Gastroesophageal sphincter (tissue), 4 donors: ENCODE measurements at places on chromosomes 5 and 9.

DNA sequence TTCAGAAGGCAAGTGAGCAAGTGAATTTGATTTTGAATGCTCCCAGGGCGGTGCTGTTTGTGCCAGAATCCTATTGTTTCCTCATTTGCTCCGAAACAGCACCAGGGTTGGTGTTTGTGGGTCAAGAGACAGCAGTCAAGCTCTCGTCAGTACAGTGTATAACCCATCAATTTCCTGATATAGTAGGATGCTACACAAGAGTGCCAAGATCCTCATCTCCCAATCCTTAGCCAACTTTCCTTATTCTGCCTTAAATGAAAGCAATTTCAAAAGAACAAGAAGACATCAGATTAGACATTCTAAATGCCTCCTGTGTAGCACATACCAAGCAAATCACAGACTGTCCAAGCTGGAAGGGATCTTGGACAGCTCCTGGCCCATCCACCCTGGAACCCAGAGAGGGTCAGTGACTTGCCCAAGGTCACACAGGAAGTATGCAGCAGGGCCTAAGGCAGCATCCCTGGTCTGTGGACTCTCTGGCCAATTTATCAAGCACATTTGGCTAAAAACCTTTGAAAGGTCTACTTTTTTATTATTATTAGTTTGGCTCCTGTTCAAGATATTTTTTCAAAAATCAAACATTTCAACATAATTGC, 4.5 kb downstream of the WHRN start:
- ATAC-seq, result no peak
- H3K4me1 ChIP-seq, result no peaks in the 10 kb centered on the region
- no peak overlapping the region for H3K4me3 ChIP-seq

- H3K4me3 ChIP-seq, result no peak overlapping the region
- no peak overlapping the region for H3K27ac ChIP-seq
- H3K4me1 ChIP-seq, result no peaks in the 10 kb centered on the region
These were observed 190.5 kb downstream of the ADCY2 start for GRCh38 chr5:7586480-7586879.

- H3K4me1 ChIP-seq, result no peaks in the 10 kb centered on the region
- no peak overlapping the region for H3K27ac ChIP-seq
- H3K36me3 ChIP-seq, result no peaks in the 10 kb centered on the region
- H3K4me3 ChIP-seq, result no peak overlapping the region
- no peaks in the 10 kb centered on the region for H3K27me3 ChIP-seq
These were observed 70.1 kb downstream of the RETREG1 start for GRCh38 chr5:16546732-16547131.

- no peak for ATAC-seq
- H3K27ac ChIP-seq, result no peak overlapping the region
- H3K27me3 ChIP-seq, result no peaks in the 10 kb centered on the region
- H3K4me3 ChIP-seq, result no peak overlapping the region
- H3K4me1 ChIP-seq, result no peaks in the 10 kb centered on the region
- H3K36me3 ChIP-seq, result no peaks in the 10 kb centered on the region
These were observed 11.5 kb downstream of the CCDC127 start for GRCh38 chr5:206406-206805.

DNA sequence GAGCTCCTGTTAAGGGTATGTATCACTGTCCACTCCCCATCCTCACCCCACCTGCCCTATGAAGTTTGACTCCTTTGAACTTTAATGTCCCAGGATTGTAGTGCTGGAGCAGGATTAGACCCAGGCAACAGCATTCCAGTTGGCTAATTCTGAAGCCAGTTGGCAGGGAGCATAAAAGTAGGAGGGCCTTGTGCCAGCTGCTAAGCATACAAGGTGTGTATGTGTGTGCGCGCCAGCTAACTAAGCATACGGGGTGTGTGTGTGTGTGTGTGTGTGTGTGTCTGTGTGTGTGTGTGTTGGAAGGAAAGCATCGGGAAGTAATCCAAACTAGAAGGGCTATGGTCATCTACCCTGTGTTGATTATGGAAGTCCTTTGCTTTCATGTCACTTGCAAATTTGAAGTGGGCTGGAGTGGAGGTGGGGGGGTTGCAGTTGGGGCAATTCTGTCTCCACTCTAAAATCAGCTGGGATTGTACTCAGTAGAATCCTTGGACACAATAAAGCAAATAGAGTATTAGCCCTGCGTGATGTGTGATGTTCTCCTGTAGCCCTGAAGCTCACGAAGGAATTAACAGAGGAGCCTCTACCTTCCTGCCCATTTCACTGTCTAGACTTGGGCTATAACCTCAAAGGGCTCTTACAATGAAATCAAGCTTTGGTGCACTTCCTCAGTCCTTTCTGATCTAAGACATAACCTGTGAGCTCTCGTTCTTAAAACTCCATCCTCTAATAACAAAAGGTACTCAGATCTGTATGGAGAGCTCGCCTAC, 26.9 kb downstream of the HMGCR start:
- H3K27me3 ChIP-seq, result no peaks in the 10 kb centered on the region
- peaks cover 14% of the 10 kb centered on the region for H3K4me1 ChIP-seq
- H3K4me3 ChIP-seq, result no peak overlapping the region

- no peak for ATAC-seq
- H3K27ac ChIP-seq, result no peak overlapping the region
- no peaks in the 10 kb centered on the region for H3K27me3 ChIP-seq
- no peaks in the 10 kb centered on the region for H3K4me1 ChIP-seq
These were observed 400.5 kb downstream of the ARRDC3 start for GRCh38 chr5:90982576-90982975.

DNA sequence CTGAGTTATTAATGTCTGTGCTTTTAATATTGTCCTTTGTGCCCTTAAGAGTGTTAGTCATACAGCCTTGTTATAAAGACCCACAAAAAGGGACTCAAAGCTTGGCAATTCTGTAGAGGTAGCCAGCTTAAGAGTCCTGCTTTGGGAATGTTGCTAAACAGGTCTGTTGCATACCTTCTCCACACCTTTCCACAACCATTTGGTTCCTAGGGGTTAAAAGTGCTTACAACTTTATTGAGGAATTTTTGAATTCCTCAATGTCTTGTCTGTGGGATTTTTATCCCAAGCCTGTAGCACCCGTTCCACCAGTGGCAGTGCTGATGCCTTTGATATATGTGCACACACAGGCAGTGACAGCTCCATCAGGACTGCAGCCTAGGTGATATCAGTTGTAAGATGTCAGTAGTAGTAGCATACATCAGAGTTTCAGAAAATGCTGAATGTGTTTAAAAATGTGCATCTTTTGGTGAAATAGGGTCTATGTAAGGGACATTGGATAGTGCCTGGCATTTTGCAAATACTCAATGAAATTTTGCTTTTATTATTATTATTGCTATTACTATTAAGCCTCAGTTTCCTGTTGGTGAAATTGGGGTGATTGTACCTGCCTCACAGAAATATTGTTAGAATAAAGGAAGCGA, 68.5 kb downstream of the WWC1 start:
- H3K27me3 ChIP-seq, result no peaks in the 10 kb centered on the region
- ATAC-seq, result no peak
- no peak overlapping the region for H3K4me3 ChIP-seq
- no peaks in the 10 kb centered on the region for H3K4me1 ChIP-seq
- no peak overlapping the region for H3K27ac ChIP-seq
- no peaks in the 10 kb centered on the region for H3K36me3 ChIP-seq

DNA sequence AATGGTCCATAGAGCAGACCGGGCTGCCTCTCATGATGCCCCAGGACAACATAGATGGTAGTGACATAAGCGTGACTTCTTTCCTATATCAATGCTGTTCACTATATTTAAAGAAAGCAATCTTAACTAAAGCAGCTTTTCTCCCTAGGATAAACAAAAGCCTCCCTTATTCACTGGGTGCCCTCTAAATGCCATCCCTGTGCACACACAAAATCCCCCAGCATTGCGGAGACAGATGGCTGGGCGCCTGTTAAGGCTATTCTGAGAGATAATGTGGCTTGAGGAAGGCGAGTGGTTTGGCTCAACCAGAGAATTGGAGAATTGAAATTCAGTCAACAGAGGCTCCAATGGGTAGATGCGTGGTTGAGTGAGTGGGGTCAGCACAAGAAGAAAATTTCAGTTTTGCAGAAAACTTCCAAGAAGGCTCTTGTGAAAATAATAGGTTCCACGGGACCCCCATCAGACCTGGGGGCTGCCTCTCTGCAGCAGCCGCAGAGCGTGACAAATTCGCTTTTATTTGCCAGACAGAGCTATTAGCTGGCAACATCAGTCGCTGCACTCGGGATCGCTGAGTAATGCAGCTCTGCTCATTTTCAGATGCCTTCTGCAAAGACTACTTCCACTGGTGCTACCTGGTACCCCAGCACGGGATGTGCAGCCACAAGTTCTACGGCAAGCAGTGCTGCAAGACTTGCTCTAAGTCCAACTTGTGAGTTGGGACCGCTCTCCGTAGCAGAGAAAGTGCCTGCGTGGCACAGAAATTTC, 103.9 kb upstream of the ICE1 start:
- no peaks in the 10 kb centered on the region for H3K27me3 ChIP-seq
- no peak overlapping the region for H3K27ac ChIP-seq
- no peak overlapping the region for H3K4me3 ChIP-seq
- H3K4me1 ChIP-seq, result no peaks in the 10 kb centered on the region

DNA sequence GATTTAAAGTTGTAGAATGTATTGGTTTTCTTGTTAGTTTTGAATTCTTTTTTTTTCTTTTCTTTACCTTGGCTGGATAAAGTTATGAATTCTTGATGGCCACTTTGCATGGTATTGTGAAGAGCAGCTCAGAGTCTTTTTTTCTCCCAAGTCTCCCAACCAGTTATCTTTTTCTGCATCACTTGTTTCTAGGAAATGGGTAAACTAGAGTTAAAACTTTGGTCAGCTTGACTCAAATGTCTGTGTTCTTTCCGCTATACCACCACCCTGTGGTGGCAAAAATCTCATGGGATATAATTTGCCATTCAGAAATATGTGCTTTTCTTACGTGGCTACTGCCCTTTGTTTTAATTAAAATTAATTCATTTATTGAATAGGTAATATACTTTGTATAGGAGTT, 113.2 kb downstream of the UNC13B start:
- H3K27ac ChIP-seq, result no peak overlapping the region
- ATAC-seq, result no peak
- H3K4me1 ChIP-seq, result peaks cover 4% of the 10 kb centered on the region
- H3K27me3 ChIP-seq, result no peaks in the 10 kb centered on the region
- H3K4me3 ChIP-seq, result no peak overlapping the region
- H3K36me3 ChIP-seq, result no peaks in the 10 kb centered on the region

GRCh38 chr9:126159430-126160060, 167.1 kb upstream of the MVB12B start:
- H3K27ac ChIP-seq, result no peak overlapping the region
- no peaks in the 10 kb centered on the region for H3K4me1 ChIP-seq
- no peak overlapping the region for H3K4me3 ChIP-seq

GRCh38 chr9:112337547-112337946, 4.1 kb upstream of the PTBP3 start:
- H3K27ac ChIP-seq, result no peak overlapping the region
- ATAC-seq, result no peak
- H3K36me3 ChIP-seq, result no peaks in the 10 kb centered on the region
- no peak overlapping the region for H3K4me3 ChIP-seq
- H3K4me1 ChIP-seq, result no peaks in the 10 kb centered on the region

- H3K4me1 ChIP-seq, result no peaks in the 10 kb centered on the region
- peaks cover 6% of the 10 kb centered on the region for H3K27me3 ChIP-seq
- no peak overlapping the region for H3K27ac ChIP-seq
- no peak for ATAC-seq
These were observed 118.7 kb upstream of the TAF11L2 start for GRCh38 chr5:17379100-17379951.

- H3K36me3 ChIP-seq, result no peaks in the 10 kb centered on the region
- no peaks in the 10 kb centered on the region for H3K27me3 ChIP-seq
- no peak for ATAC-seq
- no peak overlapping the region for H3K4me3 ChIP-seq
These were observed 156.4 kb downstream of the ARHGAP26 start for GRCh38 chr5:142926549-142926948.

- ATAC-seq, result no peak
- H3K4me1 ChIP-seq, result no peaks in the 10 kb centered on the region
- H3K36me3 ChIP-seq, result no peaks in the 10 kb centered on the region
- no peak overlapping the region for H3K4me3 ChIP-seq
- no peak overlapping the region for H3K27ac ChIP-seq
These were observed 61.0 kb upstream of the TARS1 start for GRCh38 chr5:33379757-33380156.

DNA sequence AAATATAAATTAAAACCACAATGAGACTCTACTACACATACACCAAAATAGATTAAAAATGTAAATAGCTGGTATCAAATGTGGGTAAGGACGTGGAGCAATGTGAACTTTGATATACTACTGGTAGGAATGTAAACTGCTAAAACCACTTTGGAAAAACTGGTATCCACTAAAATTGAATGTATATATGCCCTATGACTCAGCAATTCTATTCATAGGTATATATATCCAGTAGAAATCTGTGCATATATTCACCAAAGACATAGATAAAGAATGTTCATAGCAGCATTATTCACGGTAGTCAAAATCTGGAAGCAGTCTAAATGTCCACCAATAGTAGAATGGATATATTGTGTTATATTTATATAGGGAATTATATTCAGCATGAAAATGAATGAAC, 85.2 kb downstream of the ERP44 start:
- ATAC-seq, result no peak
- H3K27me3 ChIP-seq, result no peaks in the 10 kb centered on the region
- H3K4me1 ChIP-seq, result no peaks in the 10 kb centered on the region
- peaks cover 44% of the 10 kb centered on the region for H3K36me3 ChIP-seq

GRCh38 chr9:13857521-13857920, 456.4 kb downstream of the NFIB start:
- H3K27me3 ChIP-seq, result no peaks in the 10 kb centered on the region
- H3K4me3 ChIP-seq, result no peak overlapping the region
- H3K4me1 ChIP-seq, result no peaks in the 10 kb centered on the region
- no peak for ATAC-seq
- no peaks in the 10 kb centered on the region for H3K36me3 ChIP-seq
- no peak overlapping the region for H3K27ac ChIP-seq

DNA sequence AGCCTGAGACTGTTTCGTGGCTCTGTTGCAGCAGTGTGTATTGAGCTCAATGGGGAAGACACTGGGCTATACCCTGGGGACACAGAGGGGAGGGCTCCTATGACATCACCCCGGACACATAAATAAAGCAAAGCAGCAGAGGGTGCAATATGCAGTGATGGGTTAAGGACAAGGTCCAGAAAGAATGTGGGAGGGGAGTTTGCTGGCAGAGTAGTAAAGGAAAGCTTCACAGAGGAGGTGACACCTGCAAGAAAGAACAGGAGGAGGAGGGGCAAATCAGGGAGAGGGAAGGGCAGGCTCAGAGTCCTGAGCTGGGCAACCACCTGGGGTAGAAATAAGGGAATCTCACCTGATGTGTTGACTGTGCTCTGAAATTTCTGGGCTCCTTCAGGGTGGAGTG, 35.3 kb upstream of the CDKN2AIPNL start:
- H3K36me3 ChIP-seq, result no peaks in the 10 kb centered on the region
- peaks cover 3% of the 10 kb centered on the region for H3K4me1 ChIP-seq
- no peak overlapping the region for H3K27ac ChIP-seq
- ATAC-seq, result no peak
- H3K27me3 ChIP-seq, result no peaks in the 10 kb centered on the region
- H3K4me3 ChIP-seq, result no peak overlapping the region

- H3K4me1 ChIP-seq, result no peaks in the 10 kb centered on the region
- no peak overlapping the region for H3K4me3 ChIP-seq
- H3K36me3 ChIP-seq, result no peaks in the 10 kb centered on the region
- ATAC-seq, result no peak
- H3K27ac ChIP-seq, result no peak overlapping the region
These were observed 145.3 kb upstream of the FST start for GRCh38 chr5:53335115-53335514.
